ENCODE measurements at places on chromosomes 7 and 10.

- no peak for DNase-seq
Observed at GRCh38 chr10:131213741-131214505, 97.6 kb downstream of the TCERG1L start.

- DNase-seq: no peak
Observed at GRCh38 chr7:121307021-121307574, 21.7 kb upstream of the WNT16 start.

- no peak for DNase-seq
Observed at GRCh38 chr7:47584536-47584895, 2.6 kb upstream of the TNS3 start.

- no peak for DNase-seq
Observed at GRCh38 chr7:88169717-88170320, 50.0 kb downstream of the SRI start.

DNA sequence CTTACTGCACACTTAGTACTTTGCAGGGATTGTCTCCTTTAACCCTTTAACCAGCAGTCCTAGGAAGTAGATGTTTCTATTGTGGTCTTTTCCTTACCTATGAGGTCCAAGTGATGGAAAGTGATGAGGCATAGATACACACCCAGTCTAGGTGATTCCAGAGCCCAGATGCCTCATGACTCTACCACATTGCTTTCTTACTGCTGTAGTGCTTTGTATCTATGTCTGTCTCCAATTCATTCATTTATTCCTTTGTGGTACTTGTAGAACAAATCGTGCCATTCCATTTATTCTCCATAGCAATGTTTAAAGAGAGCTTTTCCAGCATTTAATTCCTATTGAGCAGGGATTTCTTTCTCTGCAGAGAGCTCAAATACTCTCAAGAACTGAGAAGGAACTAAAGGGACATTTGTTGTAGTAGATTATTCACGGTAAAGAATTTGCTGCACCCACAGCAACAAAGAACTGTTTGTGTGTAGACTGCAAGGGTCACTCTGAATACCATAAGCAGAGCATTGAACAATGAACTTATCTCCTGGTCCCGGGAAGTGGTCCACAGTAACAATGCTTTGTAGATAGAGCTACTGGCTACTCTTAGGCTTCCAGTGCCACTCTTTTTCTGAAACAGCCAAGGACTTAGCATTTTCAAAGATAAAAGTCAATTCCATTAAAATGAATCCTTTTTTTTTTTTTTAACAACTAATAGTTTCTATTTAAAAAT is 337.0 kb downstream of the PTEN start:
- no peak for DNase-seq

GRCh38 chr7:74258639-74259038 is 4.4 kb upstream of the RFC2 start:
- no peak for DNase-seq

DNA sequence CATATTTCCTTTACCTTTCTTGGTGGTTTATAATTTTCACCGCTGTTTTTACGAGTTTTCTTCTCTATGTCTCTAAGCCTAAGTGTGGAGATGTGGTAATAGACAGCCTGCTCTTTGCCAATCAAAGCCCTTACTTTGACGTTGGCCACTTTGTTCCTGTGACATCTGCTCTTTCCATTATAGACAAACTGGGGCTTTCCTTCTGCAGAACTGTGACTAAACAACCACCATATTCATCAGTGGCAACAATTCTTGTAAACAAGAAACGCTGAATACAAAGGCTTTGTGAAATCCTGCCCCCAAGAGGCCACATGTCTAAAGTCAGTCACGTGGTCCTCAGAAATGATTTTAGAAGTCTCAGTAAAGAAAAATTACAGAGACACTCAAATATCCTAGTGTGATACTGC is 59.6 kb upstream of the CAPZA2 start:
- no peak for DNase-seq

DNA sequence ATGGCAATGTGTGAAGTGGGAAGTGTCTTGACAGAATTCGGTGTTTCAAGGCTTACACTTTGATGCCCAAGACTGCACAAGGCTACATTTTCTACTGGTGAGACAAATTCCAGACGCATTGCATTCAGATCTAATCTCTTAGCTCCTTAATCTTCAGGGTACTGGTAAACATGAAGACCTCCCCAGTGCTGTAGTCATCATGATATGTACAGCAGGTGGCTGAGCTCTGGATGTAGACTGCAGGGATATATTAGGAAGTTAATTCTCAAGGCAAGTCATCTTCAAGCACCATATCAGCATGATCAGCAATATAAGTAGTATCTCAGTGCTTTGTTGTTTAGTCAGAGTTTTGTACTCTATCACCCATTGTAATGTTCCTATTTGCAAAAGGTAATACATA is 61.8 kb downstream of the IKZF1 start:
- no peak for DNase-seq

DNA sequence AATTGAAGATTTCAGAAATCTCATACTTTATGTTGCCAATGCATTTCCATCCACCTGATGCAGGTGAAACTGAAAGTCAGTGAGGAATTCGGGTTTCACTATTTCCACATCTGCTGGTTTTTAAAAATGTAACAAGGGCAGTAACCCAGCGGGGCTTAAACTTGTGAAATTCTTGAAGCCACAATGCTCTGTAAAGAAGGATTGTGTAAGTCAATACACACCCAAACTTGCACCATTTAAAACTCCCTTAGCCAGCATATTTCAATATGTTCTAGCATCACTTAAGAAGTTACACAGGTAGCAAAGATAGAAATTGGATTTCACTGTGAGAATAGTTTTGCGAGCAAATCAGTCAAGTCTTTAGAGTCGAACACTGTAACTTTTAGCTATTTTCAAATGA is 386.1 kb downstream of the PLXDC2 start:
- no peak for DNase-seq

- no peak for DNase-seq
Observed at GRCh38 chr10:78715435-78715834, 353.3 kb upstream of the ZMIZ1 start.

DNA sequence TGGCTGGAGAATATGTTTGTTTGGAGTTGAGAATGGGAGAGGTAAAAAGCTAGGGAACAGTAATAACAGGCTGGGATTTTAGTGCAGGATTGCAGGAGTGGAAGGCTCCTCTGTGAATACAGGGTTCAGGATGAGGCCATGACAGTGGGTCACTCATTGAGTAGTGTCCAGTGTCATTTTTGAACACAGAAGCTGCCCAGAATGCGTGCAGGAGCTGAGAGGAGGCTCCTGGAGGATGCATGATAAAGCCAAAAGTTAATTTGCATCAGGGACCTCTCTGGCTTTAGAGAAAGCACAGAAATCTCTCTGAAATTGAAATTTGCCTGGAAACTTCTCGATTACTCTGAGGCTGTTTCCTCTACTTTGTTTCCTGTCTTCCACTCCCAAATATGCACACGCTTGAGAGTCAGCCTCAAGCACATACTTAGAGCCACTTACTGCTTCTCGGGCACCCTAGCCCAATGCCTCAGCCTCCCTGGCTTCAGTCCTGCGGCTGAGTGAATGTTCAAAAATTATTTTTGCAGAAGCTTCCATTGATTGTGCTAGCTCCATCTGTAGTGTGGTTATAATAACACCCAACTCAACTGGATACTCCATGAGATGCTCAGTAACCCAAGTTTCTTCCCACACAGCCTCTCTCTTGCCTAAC is 1.8 kb upstream of the GALNT17 start:
- DNase-seq: no peak

DNA sequence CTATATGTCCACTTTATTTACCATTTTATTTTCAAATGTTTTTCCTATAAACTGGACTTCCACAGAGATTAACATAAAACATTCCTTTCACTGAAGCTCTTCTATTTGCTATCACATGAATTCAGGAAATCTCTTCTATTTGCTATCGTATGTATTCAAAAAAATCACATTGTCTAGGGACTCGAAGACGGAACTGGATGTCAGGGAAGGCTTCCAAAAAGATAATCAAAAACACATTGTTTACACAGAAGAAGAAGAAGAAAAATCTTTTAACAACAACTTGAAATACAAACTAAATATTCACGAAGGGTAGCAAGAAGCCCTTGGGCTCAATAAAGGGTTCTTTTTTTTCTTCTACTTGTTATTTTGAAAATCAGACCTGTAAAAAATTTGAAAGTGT is 426.1 kb upstream of the LRRN3 start:
- DNase-seq: no peak

- no peak for DNase-seq
Observed at GRCh38 chr7:141191277-141191676, 117.4 kb downstream of the TMEM178B start.

DNA sequence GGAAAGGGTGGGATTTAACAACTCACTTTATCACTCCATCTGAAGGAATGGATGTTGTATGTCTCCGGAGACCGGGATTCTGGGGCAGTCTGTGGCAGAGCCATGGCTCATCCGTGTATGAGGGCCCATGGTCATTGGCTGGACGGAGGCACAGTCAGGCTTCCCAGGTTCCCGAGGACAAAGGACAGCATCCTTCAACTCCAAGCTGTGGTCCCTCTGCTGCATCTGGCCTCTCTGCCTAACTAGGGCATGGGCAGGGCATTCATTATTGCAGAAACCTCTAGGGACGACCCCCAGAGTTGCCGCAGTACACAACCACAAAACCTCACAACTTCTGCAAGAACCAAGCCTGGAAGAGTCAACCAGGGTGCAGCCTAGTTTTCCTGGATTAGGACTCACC is 525.2 kb downstream of the GLRX3 start:
- no peak for DNase-seq

DNA sequence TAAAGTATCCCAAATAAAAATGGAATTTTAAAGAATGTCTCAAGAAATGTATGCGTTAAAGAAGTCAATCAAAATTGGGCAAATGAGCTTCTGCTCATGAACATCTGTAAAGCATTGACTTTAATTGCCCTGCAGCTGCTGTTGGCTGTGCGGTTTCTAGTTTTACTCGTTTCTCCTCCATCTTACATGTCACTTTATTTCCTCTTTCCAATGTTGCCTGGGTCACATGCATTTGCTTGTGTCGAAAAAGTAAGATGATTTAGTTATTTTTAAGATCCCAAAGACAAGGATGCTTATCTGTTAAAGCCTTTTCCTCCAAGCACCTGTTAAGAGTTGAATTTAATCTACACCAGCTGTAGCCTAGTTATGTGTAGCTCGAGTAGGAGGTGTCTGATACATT is 310.4 kb downstream of the EXOC4 start:
- no peak for DNase-seq

- no peak for DNase-seq
Observed at GRCh38 chr10:125209591-125210355, 49.4 kb upstream of the CTBP2 start.

- DNase-seq: no peak
Observed at GRCh38 chr7:70725448-70725847, 406.5 kb upstream of the GALNT17 start.

- DNase-seq: no peak
Observed at GRCh38 chr7:50504646-50505546, 54.7 kb upstream of the FIGNL1 start.

DNA sequence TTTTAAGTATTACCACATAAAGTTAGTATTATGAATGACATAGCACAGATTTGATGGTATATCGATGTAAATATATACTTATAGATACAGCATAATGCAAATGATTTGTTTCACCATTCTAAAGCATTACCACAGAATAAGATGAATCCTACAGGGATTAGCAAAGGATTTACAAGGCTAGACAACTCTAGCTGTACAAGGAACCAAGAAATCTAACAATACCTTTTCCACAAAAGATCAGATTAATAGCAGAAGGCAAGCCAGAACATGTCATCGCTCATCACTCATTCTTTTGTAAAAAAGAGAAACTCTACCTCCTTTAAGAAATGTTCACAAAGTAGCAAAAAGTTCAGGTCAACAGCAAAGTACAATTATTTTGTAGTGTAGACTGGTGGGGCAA is 105.1 kb upstream of the ANK3 start:
- no peak for DNase-seq

- no peak for DNase-seq
Observed at GRCh38 chr10:48516911-48517310, 88.0 kb downstream of the ARHGAP22 start.

GRCh38 chr10:123517426-123517825 is 148.7 kb upstream of the GPR26 start:
- no peak for DNase-seq

- DNase-seq: no peak
Observed at GRCh38 chr7:90180649-90181048, 26.4 kb downstream of the STEAP1 start.

DNA sequence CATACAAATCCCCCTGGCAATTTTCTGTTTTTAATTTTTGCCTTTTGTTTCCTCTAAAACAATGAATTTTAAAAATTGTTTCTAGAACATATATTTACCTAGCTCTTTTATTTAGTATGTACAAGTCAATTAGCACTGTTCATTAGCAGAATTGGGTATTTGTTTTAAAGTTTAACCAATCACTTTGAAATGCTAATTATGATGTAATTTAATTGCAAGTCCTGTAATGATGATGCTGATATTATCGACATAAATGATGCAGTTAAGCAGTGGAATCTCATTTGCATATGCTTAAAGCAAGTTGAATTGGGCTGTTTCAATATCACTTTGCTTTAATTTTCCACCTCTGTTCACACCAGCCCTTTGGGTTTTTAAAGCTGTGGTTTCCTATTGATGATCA is 2.7 kb downstream of the FOXP2 start:
- no peak for DNase-seq

GRCh38 chr10:55104738-55105137 is 303.7 kb upstream of the PCDH15 start:
- DNase-seq: no peak

- DNase-seq: no peak
Observed at GRCh38 chr10:27535317-27535716, 31.2 kb downstream of the RAB18 start.

DNA sequence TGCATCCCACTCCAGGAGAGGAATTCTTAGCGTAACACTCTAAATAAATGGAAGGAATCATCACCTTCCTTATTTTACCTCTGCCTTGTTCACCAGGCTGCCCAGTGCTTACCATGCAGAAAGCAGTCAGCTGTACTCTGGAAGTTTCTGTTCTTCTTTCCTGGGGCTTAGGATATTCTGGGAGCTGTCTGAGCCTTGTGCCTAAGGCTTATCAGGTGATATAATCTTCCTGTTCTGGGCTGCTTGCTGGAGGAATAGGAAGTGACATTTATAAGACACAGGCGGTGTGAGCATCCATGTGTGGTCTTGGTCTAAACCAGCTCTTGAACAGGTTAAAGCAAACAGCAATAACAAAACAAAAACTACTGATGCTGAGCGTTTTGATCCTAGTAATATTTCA is 13.5 kb downstream of the KCTD7 start:
- no peak for DNase-seq

Measured in activated naive CD4-positive, alpha-beta T cell treated with anti-CD3 and anti-CD28 coated beads, Interleukin-2, amount 50 U/mL, for 72 hours (primary cell).